ENCODE measurements at places on chromosomes 7 and 10.

GRCh38 chr7:22319424-22320403 lies 37.2 kb downstream of the RAPGEF5 start:
- no peak for DNase-seq

DNA sequence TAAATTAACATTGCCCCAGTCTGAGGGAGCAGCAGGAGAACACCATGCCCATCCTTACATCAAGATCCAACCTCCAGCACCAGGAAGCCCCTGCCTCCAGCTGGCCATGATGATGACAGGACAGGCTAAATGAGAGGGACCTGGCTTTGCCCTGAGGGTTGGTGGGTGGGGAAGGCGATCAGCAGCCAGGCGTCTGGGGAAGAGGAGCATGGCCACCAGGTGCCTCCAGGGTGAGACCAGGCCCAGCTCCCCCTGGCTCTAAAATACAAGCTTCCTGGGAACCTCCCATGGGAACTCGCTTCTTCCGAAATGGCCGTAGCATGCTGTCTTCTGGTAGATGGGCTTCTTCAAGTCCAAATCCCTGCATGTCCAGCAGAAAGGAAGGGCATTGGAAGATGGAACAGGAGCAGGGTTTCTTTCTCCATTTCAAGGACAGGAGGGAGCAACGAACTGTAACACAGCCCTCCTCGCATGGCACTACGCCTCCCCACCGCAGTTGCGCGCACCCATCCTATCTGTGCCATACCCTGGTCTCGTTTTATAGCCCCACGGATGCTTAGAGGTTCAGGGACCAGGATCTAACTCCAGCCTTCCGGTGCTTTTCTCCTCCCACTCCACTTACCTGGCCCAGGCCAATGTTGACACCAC lies 15.8 kb downstream of the MAT1A start:
- DNase-seq = no peak

- no peak for DNase-seq
These were observed 677.1 kb downstream of the PARD3 start for GRCh38 chr10:34137955-34138354.

GRCh38 chr7:101363734-101364374 lies 1.2 kb downstream of the COL26A1 start:
- DNase-seq = peak; percentile 65

GRCh38 chr10:10869592-10869991 lies 148.1 kb upstream of the CELF2 start:
- peak; percentile 79 for DNase-seq

DNA sequence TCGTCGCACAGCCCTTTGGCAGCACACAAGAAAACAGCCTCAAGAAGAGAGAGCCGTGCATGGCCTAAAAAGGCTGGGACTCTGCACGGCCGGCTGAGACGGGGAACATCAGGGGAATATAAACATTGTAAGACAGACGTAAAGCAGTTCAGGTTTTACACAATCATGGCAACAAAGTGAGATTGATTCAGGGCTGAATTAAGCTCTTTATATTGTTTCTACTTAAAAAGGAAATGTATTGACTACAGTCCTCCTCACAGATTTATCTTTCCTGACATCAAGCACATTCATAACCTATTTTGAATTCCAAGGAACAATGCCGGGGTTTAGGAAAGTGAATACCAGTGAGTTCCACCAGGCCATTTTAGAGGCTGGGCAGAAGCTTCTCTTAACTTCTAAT lies 25.2 kb downstream of the SORBS1 start:
- no peak for DNase-seq

DNA sequence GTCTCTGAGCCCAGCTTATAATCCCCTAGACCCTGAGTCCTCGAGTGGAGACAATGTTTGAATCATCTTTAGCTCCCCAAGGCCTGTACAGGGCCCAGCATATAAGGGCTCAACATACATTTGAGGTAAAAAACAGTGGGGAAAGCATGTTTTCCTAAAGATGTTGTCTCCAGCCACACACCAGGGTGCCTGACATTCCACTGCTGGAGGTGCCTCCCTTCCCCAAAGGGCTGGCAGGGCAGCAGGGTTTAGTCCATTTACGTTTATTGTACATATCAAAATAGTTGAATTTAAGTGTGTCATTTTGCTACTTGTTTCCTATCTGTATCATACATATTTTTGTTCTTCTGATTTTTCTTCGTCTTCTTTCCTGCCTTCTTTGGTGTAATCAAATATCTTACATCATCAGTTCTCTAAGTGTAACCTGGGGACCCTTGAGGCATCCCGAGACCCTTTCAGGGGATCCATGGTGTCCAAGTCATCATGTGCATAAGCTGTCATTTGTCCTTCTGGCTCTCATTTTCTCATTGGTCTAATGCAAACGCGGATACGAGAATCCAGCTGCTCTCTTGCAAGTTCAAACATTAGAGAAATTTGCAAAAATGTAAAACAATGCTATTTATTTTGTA lies 101.6 kb downstream of the PDGFA start:
- DNase-seq = no peak

DNA sequence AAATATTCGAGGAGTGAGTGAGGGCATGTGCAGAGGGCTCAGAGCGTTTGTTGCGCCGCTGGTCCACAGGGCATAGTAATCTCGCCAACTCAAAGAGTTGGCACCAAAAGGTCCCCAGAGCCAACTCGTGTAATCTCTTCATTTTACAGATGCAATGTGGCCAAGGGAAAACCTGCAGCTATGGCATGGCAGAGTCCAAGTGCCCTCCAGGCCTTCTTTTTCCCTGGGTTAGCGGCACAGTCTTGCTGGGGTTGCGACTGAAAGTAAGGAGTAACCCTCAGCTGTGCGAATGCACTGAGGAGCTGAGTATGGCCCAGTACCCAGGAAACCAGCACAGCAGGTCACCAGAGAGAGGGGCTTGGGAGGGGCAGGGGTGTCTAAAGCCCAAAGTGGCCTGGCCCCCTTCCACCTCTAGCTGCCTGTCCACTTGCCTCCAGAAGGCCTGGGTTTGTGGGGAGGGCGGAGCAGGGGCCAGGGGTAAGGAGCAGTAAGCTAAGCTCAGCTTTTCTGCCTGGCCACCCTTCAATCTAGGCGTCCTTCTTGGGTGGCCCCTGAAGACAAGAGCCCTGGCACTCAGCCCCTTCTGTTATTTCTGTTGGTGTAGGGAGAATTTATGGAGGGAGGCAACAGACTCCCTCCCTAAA lies 3.3 kb upstream of the GAD2 start:
- DNase-seq = no peak

Data from activated CD4-positive, alpha-beta T cell treated with anti-CD3 and anti-CD28 coated beads, Interleukin-2, Interleukin-4, amounts not matched to agents 100 ng/mL and 50 ng/mL, durations not matched to agents 16 hours and 8 hours (primary cell).